Stimulated activated CD8-positive, alpha-beta memory T cell treated with anti-CD3 and anti-CD28 coated beads, Interleukin-7, amount 100 ng/mL, for 48 hours (primary cell): ENCODE measurements at places on chromosomes 3 and 15.

GRCh38 chr3:25775936-25776335, 7.3 kb downstream of the NGLY1 start:
- no peak for DNase-seq

- DNase-seq: no peak
Observed at GRCh38 chr3:59836531-59836930, 786.7 kb upstream of the CFAP20DC start.

DNA sequence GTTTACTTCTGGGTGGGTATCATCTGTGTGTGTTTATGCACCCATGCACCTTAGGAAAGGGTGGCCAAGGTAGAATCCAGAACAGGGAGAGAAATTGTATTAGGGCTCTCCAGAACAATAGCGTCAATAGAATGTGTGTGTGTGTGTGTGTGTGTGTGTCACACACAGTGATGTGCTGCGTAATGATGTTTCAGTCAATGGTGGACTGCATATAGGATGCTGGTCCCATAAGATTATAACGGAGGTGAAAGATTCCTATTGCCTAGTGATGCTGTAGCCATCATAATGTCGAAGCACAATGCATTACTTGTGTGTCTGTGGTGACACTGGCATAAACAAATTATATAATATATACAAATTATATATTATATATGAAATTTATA, 69.3 kb upstream of the PRR23C start:
- no peak for DNase-seq

DNA sequence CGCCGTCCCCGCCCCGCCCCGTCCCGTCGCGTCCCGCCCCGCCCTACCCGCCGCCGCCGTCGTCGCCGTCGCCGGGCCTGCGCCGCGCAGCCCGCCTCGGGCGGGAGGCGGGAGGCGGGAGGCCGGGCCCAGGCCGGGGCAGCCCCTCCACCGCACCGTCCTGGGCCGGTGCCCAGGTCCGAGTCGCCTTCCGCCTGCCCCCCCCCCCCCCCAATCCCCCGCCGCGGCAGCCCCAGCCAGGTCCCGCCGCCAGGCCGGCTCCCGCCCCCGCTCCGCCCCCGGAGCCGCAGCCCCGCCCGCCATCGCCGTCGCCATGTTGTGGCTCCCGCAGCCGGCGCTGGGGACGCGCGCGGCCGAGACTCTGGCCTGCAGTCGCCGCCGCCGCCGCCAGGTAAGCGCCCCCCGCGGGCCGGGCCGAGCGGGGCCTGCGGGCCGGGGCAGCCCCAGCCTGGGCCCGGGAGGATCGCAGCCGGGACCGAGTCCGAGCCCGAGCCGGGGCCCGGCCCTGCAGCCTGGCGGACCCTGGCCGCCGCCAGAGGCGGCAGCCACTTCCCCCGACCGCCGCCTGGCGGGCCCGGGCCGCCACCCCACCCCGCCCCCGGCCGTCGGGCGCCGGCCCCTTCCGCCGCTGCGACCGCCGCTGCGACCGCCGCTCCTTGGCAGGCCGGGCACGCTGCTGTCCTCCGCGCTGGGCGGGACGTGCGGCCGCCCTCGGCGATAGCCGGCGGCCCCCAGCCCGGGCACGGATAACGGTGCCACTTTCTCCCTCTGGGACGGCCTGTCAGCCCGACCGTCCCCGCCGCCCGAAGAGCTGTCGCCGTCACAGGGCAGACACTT, at the start of gene ZNF592:
Gene ZNF592 (plus strand): TSS at position 319 of the 837 bp plus-strand sequence. CDS start 34,084 bp downstream, outside the sequence.
- peak; percentile 61 for DNase-seq

DNA sequence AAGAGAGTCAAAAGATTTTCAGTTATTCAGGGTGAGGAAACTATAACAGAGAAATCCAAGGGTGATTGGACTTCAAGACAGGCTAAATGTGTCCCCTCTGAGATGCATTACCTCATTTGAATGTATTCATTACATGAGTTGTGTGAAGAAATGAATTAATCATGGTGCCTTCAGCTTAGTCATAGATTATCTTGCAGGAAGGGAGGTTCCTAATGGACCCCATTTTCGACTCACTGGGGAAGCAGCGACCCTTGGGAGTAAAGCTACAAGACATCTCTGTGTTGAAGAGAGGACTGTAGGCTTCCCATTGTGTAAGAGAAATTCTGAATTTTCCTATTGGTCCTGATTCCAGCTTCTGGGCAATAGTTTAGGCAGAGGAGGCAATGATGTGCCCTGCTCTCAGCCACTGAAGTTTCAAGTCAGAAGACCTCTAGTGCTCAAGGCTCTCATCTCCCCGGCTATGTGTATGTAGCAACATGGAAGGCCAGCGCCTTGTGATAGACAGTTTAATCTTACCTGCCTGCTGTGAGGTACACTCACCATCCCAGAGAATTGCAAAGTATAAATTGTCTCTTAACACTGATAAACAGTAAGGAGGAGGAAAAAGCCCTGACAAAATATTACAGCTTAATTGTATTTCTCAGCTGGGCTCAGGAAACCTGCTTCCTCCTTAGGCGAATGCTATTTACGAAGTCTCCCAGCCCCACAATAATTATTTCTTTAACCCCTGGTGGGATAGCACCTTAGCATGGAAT, 133.8 kb downstream of the PDCD6IP start:
- no peak for DNase-seq

DNA sequence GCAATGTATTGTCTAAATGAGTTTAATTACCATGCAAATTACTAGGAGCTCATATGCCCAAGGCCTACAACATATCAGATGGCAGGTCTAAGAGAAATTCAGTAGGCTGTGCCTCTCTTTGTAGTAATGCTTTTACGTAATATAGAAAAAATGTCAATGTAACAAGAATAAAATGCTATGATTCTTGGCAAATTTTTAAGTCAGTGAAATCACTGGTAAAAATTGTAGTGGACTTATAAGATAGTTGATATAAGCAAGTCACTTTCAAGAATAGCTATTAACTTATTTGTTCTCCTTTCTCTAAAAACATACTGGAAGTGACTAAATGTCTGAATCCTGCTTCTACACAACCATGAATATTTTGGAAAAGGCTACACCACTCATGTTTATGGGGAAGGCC, 707.8 kb downstream of the TUSC7 start:
- no peak for DNase-seq

- no peak for DNase-seq
Observed at GRCh38 chr3:73563896-73564582, 60.7 kb downstream of the PDZRN3 start.

DNA sequence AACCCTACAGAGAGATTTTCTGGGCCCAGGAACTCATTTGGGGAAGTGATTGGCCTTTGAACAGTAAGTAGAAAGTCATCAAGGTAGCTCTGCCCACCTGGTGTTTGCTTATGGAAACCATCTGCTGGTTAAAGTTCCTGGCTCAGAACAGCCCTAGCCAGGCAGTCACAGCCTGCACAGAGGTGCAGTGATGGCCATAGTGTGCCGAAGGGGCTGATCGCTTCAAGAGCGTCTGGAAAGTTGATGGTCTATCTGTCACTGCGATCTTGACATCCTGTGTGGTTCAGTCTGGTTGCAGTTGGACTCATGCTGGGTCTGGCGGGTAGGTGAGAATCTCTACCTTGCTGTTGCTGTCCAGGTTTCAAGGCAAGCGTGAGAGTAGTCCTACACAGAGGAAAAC, 151.6 kb downstream of the SLCO3A1 start:
- no peak for DNase-seq
